ENCODE measurements at places on chromosomes 5 and 9.

- no peak for DNase-seq
These were observed 74.8 kb downstream of the ST8SIA4 start for GRCh38 chr5:100828071-100828897.

- no peak for DNase-seq
These were observed 26.1 kb upstream of the ANXA6 start for GRCh38 chr5:151183456-151184245.

DNA sequence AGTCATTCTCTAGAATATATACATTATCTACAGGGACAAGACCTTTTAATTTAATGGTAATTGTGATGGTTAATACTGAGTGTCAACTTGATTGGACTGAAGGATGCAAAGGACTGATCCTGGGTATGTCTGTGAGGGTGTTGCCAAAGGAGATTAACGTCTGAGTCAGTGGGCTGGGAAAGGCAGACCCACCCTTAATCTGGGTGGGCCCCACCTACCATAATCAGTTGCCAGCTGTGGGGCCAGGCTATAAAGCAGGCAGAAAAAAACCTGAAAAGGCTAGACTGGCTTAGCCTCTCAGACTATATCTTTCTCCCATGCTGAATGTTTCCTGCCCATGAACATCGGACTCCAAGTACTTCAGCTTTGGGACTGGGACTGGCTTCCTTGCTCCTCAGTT is 112.2 kb upstream of the SMC2 start:
- DNase-seq, result no peak

- no peak for DNase-seq
These were observed 178.4 kb upstream of the MVB12B start for GRCh38 chr9:126147936-126148870.

DNA sequence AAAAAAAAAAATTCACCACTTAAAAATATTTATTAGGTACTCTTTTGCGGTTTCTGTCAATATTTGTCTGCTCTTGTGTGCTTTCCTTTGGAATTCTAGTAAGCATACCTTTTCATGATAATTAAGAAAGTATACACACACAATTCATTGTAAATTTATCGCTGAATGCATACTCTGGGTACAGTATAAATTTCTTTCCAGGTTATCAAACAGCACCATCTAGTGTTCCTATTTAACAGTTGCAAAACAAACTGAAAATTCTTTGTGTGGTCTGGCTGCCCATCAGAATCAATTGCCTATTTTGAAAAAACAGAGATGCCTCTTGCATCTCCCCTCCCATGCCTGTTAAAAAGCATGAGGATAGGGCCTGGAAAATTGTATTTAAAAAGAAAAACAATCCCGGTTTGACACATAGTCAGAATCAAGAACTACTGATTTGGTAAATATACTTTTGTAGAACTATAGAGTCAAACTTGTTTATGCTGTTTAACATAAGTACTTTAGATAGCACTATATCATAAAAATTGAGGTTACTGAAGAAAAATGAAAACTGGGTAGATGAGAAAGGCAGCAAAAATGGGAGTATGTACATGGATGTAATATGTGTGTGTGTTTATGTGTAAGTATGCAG is 16.2 kb downstream of the PGGT1B start:
- no peak for DNase-seq

- DNase-seq, result no peak
These were observed 386.9 kb downstream of the CETN3 start for GRCh38 chr5:90022711-90023053.

GRCh38 chr9:91839926-91840465 is 110.0 kb downstream of the ROR2 start:
- DNase-seq, result no peak

DNA sequence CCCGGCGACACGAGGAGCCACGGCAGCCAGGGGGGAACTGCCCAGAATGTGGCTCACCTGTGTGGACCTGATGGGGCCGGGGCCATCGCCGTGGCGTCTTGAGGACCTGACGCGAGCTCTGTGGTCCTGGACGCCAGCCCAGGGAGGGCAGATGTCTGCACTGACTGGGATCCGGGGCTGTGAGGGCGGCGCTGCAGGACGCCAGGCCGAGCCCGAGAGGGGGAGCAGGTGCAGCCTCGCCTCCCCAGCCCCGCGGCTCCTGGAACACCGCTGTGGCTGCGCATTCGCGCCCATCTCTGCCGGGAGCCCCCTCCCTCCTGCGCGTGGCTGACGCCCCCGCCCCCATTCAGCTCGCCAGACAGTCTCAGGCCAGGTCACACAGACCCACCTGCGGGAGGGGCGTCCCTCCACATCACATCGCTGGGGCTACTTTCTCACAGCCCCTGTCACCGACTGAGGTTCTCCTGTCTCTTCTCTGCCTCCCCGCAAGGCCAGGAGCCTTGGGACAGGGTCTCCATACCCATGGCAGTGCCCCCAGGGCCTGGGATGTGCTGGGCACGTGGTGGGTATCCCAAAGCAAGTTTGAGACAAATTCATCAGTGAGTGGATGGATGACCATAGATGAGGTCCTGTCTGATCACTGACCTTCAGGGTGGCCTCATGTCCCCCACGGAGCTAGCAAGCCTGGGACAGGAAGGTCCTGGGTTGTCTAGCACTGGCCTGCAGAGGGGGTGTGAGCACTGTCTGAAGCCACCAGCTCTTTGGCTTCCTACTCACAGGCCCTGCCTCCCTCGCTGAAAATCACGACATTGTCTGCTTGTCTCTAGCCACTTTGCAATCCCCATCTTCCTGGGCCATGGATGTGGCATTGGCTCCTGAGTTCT is 47.3 kb downstream of the RASGEF1C start:
- no peak for DNase-seq

- no peak for DNase-seq
These were observed 86.4 kb downstream of the ADRB2 start for GRCh38 chr5:148912714-148913398.

- DNase-seq, result no peak
These were observed 74.7 kb downstream of the COL27A1 start for GRCh38 chr9:114230068-114230467.

DNA sequence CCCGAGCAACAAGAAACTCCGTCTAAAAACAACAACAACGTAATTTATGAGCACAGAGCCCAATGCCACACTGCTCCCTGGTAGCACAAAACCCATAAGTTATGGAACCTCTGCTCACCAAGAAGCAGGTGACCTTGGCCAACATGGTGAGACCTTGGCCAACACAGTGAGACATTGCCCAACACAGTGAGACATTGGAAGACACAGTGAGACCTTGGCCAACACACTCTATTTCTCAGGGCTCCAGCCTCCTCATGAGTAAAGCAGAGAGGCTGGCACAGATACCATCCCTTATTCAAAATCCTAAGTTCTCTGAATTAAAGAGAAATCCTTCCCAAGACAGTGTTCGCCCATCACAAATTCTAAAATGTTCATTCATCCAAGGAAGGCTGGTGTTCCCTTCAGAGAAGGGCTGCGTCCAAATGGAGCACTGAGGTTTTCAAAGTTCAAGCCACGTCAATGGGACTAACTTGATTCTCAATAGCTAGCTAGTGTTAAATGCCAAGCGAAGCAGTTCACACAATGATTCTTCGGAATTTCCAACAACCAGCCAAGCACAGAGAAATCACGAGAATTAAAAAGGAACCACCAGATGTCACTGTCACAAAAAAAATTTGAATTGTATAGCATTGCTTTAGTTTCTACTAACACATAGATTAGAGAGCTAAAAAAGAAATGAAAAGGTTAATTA is 29.5 kb downstream of the TTC39B start:
- no peak for DNase-seq

DNA sequence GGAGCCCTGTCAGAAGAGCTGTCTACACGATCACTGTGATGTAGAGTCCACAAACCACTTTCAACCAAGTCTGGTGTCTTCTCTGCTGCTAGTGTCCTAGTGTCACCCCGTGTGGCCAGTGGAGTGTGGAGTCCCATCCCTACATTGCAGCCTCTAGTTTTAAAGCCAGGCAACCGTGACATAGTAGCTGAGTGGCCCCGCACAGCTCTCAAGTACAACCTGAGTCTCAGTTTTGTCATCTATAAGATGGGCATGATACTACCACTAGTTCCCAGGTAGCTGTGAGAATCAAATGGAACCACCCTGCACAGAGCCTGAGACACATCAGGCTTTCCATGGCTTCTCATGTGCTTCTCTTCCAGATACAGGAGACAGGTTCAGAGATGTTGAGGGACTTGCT is 43.2 kb upstream of the AKNA start:
- DNase-seq, result no peak

- DNase-seq, result no peak
These were observed 549.2 kb upstream of the CYLC2 start for GRCh38 chr9:102445906-102446305.

DNA sequence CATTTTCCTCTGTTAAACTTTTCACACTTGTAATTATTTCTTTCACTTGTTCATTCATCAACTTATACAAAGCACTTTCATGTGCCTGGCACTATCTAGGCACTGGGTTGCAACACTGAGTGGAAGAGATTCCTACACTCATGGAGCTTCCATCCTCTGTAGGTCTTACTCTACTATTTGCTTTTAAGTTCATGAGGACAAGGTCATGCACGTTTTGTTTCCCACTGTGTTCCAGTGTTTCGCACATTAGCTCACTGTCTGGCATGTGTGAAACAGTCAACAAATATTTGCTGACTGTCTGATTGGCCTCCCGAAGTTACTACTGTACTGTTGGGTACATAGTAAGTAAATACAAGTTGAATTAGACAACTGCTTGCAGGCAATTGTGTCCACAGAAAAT is 87.9 kb upstream of the IFNK start:
- no peak for DNase-seq

- no peak for DNase-seq
These were observed 19.6 kb downstream of the ZNF608 start for GRCh38 chr5:124726631-124727362.

GRCh38 chr5:93079046-93079445 is 502.0 kb downstream of the NR2F1-AS1 start:
- DNase-seq, result no peak
